COR-L47 (cell line): ENCODE measurements at places on chromosomes 6 and 20.

DNA sequence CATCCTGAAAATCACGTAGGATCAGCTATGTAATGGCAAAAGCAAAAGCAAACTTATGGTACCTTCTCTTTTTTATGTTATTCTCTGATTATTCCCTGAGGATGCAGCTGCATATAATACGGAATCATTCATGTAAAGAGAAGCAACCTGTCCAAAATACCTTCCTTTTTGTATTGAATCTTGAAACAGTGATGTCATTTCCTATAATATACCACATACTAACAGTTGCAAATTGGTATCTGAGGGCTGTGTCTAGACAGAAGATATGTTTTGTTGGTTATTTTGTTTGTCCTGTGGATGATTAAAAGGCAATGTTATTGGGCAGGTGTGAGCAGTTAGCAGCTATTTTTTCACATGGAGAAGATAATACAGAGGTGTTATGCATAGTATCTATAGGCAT lies 161.4 kb upstream of the AHI1 start:
- no peak for DNase-seq

GRCh38 chr6:159463119-159463829 lies 229.8 kb downstream of the SOD2 start:
- DNase-seq: no peak

DNA sequence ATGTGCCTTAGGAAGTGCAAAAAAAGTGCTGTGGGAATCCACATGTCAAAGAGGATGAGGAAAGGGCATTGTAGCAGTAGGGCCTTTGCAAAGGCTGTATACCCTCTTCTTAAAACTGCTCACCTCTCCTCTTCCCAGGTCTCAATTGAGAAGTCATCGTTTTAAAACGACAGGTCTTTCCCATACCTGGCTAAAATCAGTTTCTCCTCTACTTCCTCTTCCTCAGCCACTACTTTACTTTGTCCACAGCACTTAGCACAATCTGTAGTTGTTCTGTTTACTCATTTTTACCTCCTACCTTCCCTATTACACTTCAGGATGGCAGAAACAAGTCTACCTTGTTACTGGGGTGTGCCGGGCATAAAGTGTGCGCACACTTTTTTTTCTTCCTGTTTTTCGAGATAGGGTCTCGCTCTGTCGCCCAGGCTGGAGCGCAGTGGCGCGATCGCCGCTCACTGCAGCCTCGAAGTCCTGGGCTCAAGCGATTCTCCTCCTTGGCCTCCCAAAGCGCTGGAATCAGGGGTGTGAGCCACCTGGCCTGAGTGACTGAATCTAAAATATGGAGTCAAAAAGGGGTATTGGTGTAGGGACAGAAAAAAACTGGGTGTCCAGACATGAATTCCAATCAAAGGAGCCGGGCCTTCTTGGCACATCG lies 9.8 kb upstream of the ELOVL5 start:
- no peak for DNase-seq

GRCh38 chr6:80339421-80339820 lies 232.9 kb downstream of the BCKDHB start:
- DNase-seq: no peak

DNA sequence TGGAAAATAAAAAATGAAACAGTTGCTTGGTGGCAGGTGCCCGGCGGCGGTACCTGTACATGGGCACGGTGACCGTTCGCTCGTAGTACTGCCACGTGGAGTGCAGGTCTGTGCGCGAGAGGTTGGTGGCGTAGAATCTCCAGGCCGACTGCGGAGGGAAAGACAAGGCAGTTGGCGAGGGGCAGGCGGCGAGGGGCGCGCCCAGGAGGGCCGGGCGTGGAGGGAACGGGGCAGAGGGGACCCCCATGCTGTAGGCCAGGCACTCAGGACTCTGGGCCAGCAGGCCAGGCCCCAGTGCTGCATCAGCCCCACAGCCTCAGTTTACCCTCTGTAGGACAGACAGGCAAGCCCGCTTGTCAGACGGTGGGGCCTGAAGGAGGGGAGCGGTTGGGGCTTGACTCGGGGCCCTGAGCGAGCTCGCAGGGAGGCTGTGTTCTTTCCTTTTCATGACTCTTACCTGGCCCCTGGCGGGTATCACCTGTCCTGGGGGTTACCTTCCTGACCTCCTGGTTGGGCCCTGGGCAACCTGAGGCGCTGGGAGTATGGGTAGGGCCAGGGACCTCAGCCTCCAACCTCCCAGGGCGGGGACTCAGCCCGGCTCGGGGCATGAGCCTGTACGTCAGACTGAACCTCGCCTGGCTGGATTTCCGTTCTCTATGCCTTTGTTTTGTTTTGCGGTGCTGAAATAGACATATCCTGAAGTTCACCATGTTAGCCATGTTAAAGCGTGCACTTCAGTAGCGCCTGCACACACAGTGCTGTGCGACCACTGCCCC lies 38.5 kb downstream of the KCNQ2 start:
- no peak for DNase-seq

DNA sequence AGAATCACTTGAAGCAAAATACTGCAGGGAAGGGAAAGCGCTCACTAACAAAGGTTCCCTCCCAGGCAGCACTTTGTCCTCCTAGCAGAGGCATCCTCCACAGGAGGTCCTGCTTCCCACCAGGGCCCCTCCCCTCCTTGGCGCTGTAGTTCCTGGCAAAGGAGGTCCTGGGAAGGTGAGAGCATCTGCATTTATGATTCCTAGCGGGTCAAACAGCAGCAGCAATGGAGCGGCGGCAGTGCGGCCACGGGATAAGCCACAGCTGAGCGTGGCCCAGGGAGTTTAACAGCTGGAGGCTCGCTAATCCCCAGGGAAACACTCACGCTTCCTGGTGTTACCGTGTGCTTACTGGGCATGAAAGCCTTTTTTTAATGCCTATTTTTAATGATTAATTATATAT lies 185.8 kb downstream of the TTLL2 start:
- DNase-seq: no peak
